ENCODE measurements at places on chromosomes 6 and 20.

DNA sequence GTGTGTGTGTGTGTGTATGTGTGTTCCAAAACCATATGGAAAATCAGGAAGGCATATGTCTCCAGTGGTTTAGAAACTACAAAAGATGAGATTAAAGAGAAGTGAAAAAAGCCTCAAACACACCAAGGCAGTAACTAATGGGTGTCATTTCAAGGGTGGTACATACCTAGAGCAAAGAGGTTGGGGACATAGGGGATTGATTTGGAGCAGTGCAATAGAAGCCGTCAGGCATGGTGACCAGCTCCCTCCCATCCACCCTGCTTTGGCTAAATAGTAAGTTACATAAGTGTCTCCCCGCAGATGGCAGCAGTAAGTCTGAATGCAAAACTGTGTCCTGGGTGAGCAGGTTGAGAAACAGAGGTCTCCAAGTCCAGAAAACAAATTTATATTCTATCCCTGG lies 10.4 kb upstream of the ELMO2 start:
- no peak for DNase-seq

- DNase-seq: no peak
Measured at GRCh38 chr6:116392132-116393013, 21.6 kb downstream of the DSE start.

DNA sequence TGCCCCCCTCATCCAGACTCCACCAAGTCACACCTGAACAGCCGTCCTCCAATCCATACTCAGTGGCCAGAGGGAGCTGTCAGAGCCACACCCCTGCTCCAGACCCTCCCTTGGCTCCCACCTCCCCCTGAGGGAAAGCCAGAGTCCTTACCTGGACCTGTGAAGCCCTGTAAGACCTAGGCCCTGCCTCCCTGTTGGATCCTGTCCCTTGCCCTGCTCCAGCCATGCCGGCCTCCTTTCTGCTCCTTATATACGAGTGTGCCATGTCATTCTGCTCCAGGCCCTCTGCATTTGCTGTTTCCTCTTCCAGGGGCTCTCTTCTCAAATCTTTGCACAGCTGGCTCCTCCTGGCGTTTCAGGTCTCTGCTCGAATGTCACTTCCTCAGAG lies 100.3 kb upstream of the MYL9 start:
- DNase-seq: no peak

DNA sequence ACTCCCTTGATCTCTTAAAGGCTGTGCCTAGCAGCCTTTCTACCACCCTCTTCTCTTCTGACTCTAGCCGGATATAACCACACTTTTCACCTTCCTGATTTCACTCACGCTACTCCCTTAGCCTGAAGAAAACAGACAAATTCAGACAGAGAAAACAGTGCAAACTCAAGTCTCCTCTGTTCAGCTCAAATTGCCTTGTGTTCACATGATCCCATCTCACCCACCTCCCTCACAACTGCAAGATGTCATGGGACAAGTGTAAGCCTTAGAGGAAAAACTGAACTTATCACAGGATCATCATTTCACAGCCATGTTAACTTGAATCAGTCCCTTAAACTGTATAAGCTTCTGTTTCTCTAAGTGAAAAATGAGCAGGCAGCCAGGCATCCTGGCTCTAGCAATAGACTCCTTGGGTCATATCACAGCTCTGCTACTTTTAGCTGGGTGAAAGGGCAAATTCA lies 66.5 kb upstream of the TENT5A start:
- no peak for DNase-seq

DNA sequence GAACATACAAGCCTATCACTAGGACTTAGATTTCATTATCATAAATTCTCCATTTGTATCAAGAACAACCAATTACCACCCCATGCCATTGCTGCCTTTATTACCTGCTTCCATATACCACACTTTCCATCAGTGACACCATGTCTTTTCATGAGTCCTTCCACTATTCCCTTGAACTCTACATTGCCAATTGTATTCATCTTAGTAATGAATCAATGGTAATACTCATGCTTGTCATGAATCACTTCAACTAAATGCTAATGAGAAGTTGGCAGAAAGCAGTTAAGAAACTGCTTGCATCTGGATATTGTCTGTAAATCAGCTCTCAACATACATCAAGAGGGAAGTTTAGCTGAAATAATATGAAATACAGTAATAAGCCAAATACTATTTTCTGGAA lies 61.2 kb upstream of the RNF217 start:
- no peak for DNase-seq

GRCh38 chr6:169950558-169950957 lies 199.1 kb downstream of the ERMARD start:
- DNase-seq: no peak

DNA sequence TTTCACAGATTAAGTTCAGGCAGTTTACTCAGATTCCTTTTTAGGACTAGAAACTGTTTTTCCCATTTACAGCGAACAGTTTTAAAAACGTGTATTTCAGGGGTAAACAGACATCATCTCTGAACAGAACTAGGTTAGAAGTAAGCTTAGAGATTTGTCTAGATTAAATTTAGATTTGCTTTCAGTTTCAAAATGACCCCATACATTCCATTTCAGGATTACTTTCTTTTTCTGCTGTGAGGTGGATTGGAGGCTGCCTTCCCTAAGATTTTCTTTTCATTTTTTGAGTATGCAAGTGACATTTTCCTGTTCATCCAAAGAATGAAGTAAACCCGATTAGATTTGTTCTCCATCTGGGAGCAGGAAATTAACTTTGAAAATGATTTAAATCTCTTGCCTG lies 747.2 kb downstream of the KHDRBS2 start:
- DNase-seq: no peak

Measured in fibroblast of upper back skin (primary cell).